Neural crest cell (in vitro differentiated cells): ENCODE measurements at places on chromosomes 6 and 20.

GRCh38 chr6:27743787-27744186 is 168.4 kb downstream of the OR2B2 start:
- DNase-seq = no peak

- no peak for DNase-seq
These were observed 33.7 kb downstream of the RPF2 start for GRCh38 chr6:111015389-111016124.

DNA sequence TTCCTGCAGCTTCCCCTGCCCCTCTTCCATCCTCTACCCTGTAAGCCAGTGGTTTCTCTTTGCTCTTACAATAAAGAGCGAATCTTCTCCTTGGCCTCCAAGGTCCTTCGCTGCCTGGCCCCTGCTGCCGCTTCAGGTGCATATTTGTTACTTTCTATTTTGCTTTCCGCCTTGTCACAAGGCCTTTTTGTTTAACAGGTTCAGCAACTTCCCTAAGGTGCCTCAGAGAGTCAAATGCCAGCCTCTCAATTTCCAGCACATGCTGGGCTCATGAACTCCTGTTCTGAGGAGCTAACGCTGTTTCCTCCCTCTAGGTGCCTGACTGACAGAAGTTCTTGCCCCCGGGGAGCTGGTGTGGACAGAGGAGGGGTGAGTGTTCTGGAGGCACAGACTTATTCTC is 42.4 kb upstream of the EPB41L1 start:
- no peak for DNase-seq

DNA sequence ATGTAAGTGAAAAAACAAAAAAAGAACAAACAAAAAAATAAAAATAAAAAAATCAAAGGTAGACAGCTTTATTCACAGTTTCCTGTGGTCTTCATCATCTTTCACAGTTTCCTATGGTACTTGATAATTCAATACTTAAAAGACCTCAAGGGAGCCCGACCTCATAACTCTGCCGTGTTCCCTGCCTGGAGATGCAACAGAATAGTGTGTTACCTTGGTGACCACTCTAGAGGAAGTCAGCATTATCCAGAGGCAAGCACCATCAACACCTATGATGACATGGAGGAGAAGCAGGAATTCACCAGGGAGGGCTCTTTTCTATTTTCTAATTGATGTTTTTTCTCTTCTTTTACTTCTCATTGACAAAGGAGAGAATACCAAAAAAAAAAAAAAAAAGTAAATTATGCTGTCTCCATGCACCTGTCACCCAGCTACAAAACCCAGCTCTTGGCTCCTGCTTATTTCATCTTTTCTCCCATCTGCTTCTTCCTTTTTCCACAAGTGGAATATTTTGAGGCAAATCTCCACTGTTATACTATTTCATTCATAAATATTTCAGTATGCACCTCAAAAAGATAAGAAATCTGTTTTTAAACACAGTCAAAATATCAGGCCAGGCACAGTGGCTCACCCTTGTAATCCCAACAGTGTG is 95.8 kb upstream of the STXBP5 start:
- no peak for DNase-seq

- DNase-seq = no peak
These were observed 74.7 kb upstream of the TNFAIP3 start for GRCh38 chr6:137792160-137793033.

DNA sequence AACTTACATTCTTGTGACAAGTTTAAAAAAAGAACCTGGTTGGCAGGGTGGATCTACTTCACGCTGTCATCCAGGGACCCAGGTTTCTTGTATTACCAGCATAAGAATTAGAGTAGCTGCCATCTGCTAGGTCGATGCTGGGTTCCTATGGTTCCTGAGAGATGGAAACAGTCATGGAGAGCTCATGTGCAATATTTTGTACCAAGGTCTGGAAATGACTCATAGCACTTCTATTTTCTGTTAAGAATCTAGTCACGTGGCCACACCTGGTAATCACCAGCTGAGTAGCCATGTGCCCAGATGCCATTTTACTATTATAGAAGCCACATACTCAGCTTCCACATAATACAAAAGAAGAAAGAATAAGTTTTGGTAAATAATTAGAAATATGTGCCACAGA is 171.3 kb downstream of the CD83 start:
- no peak for DNase-seq

- DNase-seq = no peak
These were observed 23.2 kb downstream of the TNXB start for GRCh38 chr6:32085759-32086459.

DNA sequence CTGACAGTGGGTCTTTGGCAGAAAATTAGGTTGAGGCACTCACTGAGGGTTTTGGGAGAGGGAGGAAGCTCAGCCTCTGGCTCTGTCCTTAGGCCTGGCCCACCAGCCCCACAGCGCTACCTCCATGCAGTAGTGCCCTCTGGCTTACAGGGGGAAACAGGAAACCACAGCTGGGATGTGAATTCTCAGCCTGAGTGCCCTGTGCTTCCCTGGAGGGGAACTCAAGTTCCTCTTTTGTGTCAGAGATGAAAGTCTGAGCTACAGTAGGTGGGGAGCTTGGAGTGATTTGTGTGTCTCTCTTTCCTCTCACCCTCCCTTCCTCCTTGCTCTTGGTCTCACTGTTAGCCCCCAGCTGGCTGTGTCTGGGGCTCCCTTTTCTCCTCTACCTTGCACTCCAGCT is 48.2 kb upstream of the BLCAP start:
- no peak for DNase-seq

DNA sequence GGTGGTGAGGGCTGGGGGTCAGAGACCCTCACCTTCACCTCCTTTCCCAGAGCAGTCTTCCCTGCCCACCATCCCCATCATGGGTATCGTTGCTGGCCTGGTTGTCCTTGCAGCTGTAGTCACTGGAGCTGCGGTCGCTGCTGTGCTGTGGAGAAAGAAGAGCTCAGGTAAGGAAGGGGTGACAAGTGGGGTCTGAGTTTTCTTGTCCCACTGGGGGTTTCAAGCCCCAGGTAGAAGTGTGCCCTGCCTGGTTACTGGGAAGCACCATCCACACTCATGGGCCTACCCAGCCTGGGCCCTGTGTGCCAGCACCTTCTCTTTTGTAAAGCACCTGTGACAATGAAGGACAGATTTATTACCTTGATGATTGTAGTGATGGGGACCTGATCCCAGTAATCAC is 2.1 kb downstream of the HLA-G start:
- no peak for DNase-seq

DNA sequence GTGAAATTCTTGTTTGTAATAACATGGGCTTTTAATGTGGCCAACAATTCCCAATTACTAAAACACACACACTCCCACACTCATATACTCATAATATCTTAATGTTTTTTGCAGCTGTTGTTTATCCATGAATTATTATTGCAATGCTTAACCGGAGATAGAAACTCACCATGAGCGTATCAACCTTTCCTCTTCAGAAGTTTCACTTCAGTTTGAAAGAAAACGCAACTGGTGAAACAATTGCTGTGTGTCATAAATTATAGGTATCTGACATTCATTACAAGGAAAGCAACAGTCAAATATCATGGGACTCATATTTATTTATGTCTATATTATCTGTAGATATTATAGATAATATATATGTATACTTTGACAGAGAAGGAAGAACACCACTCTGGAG is 104.1 kb downstream of the HDGFL1 start:
- DNase-seq = no peak

DNA sequence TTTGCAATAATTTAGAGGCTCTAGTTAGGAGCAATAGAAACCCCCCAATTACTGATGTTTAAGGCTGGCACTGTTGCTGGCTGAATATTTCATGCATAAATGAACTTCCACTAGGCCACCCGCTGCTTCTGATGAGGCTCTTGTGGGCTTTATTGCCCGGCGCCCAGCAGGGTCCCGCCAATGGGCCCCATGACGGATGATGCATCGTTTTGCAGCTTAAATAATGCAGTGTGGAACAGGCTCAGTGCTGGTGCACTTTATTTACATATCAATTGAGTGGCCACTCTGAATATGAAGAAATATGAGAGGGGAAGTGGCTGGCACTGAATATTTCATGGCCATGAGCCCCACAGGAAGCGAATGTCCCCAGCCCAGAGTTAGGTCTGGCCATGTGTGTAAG is 155.3 kb upstream of the MAFB start:
- no peak for DNase-seq

- DNase-seq = no peak
These were observed 69.9 kb upstream of the SYNJ2 start for GRCh38 chr6:157911786-157912185.

DNA sequence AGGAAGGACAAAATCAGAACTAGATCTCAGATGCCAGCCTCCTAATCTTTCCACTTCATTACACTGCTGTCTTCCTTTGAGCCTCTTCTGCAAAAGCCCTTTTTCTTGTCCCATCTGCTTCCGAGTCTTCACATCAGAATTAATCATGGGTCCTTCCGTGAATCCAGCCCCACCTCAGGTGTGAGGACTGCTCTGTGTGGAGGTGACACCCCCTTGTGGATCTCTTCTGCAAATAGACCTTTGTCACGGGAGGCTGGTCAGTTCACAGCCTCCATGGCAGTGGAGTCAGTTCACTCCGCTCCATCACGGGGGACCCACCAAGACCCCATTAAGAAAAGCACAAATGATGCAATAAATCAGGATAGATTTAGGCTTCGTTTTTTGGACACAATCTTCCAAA is 171.1 kb downstream of the ADAT2 start:
- DNase-seq = no peak

- no peak for DNase-seq
These were observed 89.4 kb upstream of the ANKEF1 start for GRCh38 chr20:9945408-9945807.

DNA sequence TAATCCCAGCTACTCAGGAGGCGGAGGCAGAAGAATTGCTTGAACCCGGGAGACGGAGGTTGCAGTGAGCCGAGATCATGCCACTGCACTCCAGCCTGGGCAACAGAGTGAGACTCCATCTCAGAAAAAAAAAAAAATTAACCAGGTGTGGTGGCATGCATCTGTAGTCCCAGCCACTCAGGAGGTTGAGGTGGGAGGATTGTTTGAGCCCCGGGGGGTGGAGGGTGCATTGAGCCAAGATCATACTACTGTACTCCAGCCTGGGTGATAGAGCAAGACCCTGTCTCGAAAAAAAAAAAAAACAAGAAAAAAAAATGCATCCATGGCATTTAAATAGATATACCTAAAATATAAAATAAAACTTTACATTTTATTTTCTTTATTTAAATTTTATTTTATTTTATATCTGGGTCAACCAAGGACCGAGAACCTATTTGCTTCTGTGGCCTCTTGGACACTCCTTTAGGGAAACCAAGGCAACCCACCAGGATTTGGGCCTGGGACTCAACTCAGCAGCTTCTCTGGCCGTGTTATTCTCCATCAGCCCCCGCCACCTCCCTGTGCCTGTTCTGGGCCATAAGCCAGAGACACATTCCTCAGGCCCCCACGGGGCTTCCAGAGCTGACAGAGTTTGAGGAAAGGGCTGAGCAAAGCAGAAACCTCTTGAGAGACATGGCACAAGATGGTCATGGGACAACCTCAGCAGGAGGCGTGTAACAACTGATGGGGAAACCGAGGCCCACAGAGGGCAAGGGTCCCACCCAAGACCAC is 6.2 kb downstream of the SNTA1 start:
- no peak for DNase-seq

DNA sequence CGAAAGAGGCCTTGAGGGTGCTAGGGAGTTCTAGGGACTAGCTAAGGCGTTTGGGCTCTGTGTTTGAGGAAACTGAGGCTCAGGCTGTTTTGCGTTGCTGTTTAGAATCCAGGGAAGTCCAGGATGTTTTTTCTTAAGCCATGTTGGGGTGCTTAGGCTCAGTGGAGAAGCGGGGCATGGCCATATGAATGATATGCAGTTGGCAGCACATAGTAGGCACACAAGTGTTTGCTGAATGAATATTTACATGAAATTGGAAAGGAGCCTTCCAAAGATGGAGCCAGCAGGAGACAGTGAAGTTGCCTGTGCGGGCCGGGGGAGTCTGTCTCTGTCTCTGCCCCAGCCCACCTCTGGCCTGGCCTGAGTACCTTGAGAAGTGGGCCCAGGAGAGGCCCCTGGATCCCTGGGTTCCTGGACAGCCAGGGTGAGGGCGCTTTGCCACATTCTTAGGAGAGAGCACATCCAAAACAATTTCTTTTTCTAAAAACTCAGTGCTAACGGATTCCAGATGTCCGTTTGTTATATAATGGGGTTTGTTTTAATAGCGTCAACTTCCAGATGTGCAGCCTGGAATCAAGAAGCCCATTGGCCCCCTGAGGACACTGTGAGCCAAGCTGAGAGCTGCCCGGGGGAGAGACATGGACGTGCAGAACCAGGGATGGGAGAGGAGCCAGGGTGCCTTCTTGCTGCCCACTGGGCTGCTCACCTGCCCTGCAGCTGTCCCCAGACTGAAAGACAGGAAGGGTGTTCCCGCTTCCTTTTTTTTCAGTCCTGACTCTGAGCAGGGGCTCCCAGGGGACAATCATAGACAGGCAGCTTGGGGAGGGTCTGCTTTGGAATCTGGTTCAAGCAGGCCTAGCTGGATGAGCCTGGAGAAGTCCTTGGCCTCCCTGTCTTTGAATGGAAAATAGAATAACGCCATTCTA is 20.1 kb upstream of the EMILIN3 start:
- no peak for DNase-seq

- no peak for DNase-seq
These were observed 34.9 kb downstream of the UBD start for GRCh38 chr6:29524444-29525310.

- DNase-seq = no peak
These were observed 42.8 kb upstream of the DSE start for GRCh38 chr6:116327803-116328527.
